Fibroblast of villous mesenchyme (primary cell): ENCODE measurements at places on chromosomes 13 and 19. TPM values are rescaled to one million over a fixed set of nuclear protein-coding genes. Genes with fewer than 3 reads are reported as not detected.

- DNase-seq: no peak
These were observed 11.1 kb downstream of the UQCRFS1 start for GRCh38 chr19:29201855-29202254.

GRCh38 chr13:29591310-29591709 lies 4.2 kb downstream of the SLC7A1 start:
- peak; percentile 28 for DNase-seq

DNA sequence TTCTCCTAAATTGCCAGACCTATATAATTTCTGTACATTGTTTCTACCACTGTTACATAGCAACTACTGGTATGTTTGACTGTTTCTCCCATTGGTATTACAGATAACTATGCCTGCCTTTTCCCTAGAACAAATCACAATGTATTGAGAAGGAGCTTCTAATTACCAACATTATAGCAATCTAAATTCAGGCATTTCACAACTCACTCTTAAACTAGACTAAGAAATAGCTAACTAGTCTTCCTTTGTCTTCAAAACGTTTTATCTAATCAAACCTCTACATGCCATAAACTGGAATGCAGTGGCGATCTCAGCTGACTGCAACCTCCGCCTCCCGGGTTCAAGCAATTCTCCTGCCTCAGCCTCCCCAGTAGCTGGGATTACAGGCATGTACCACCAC lies 18.2 kb downstream of the RBM26 start:
- DNase-seq: no peak

DNA sequence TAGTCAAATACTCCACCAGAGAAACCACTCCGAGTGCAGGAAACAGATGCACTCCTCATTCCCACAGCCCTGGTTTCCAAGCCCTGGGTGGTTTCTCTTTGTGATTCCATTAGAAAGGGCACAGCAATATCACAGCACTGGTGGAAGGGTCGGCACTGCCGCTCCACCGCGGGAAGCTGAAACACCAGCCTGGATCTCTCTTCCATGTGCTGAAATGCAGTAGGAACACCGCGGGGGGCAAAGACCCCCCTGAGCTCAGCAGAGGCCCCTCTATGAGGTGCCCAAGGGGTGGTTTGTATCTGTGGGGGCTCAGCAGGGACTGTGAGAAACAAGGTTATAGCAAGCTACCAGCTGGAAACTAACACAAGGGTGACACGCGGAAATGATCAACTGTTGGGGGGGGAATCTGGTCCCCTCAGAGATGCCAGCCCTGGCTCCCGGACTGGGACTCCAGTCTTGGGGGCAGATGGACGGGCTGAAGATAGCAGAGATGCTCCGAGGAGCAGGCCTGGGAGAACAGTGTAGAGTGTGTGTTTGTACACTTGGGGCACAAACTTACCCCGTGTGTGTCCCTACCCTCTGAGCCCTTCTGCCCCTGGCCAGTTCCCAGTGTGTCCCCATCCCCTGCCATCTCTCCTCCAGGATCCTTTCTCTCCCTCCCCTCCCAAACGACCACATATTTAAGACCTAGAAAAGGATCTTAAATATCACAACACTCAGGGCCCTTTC lies 1.8 kb downstream of the ZFR2 start:
- DNase-seq: no peak

DNA sequence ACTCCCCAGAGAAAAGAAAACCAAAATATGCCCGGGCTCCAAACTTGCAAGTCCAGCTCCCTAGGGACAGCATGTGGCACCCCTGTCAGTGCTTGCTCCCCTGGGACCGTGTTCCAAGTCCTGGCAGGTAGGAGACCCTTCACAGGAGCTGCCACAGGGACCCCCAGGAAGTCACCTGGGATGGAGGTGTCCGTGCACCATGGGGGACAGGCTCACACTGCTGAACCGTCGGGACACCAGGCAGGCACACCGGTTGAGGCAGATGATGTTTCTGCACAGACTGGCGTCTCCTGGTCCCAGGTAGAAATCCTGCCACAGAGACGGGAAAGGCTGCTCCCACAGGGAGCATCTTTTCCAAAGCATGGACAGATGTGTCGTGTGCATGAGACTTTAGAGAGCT lies 11.7 kb upstream of the PROZ start:
- no peak for DNase-seq

DNA sequence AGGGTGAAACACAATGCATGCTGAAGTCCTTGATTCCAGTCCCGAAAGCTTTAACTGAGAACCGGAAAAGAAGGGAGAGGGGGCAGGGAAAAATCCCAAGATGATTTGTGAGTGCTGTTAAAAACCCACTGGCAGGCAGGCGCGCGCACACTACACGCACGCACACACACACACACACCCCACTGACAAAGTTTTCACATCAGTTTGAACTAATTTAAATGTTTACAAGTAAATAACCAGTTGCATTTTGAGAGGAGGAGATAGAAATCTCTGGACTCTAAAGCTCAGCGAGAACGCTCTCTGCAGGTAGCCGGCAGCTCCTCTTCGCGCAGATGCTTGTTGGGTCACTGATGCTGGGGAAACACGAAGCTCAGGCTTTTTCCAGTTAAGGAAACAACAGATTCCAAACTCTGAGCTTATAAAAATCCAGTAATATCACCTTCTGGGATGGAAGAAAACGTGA lies 818 bp upstream of the SLITRK1 start:
- DNase-seq: no peak

Gene ZNF829
- 2.6 and 3.5 TPM in 2 replicates for total RNA-seq

Gene KASH5
- total RNA-seq: not detected in 2 replicates

GRCh38 chr19:54209811-54210494 lies 9.3 kb downstream of the RPS9 start:
- DNase-seq: peak; percentile 99

DNA sequence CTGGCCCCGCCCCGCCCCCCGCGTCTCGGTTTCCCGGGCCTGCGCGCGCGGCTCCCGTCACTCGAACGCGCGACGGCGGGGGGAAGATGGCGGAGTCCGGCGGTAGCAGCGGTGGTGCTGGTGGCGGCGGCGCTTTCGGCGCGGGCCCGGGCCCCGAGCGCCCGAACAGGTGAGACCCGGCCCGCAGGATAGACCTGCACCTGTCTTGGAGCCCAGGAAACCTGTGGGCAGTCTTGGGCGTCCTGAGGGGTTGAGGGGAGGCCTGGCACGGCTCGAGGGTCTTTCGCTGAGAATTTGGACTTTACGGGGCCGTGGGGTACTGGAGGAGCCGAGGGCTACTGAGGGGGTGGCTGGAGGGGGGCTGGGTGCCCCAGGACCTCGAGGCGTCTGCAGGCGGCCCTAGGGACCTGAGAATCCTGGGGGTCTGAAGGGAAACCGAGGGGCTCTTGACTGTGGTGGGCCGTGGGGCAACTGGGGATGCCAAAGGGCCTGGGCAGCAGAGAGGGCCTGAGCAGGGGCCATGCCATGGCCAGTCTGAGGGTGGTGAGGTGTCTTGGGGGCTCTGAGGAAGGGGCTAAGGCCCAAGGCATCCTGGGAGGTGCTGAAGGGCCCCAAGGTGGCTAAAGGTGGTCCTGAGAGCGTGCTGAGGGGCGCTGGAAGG lies at the start of gene KLHL26:
TSS of gene KLHL26 (plus strand) at position 60 of the 661 bp plus-strand sequence. CDS start at position 87, 27 bp downstream.
- no peak for DNase-seq

Gene POP4
- total RNA-seq: 81.6 and 84.4 TPM in 2 replicates

- DNase-seq: peak; percentile 31
These were observed 122.7 kb upstream of the FRY start for GRCh38 chr13:31908696-31909411.

DNA sequence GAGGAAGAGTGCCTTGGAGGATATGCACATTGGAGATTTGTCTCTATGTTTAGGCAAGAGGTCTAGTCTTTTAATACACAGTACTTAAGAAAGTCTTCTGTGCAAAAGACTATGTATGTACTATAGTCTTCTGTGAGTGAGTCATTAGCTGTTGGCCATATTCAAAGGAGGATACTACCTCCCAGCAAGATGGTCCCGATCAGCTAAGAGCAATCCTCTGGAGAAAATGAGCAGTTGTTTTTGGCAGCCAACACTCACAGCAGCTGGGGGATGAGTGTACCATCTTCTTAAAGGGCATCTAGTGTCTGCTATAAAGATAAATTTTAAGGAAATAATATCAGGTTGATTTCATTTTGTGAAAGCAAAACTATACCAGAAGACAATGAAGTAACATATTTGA lies 487.8 kb downstream of the KCTD12 start:
- no peak for DNase-seq

DNA sequence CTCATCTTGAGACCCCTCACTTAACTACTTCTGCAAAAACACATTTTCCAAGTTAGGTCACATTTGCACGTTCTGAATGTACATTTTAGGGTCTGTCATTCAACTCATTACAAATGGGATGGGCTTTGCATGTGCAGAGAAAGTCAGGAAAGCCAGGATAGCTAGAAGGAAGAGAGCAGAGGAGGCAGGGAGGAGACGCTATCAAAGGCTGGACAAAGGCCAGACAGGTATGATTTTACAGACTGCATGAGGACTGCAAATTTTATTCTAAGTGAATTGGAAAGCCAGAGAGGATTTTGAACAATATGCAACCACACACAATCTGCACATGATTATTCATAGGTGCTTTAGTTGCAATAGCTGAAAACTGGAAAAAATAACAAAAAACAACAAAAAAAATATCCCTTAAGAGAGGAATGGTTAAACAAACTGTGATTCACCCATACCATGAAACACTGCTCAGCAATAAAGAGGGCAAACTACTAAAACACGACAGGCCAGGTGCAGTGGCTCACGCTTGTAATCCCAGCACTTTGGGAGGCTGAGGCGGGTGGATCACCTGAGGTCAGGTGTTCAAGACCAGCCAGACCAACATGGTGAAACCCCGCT lies 21.1 kb downstream of the SYDE1 start:
- no peak for DNase-seq

Gene SUPT5H
- 71.8 and 80.7 TPM in 2 replicates for total RNA-seq

GRCh38 chr19:3509566-3509989 lies 3.5 kb downstream of the FZR1 start:
- peak; percentile 57 for DNase-seq

DNA sequence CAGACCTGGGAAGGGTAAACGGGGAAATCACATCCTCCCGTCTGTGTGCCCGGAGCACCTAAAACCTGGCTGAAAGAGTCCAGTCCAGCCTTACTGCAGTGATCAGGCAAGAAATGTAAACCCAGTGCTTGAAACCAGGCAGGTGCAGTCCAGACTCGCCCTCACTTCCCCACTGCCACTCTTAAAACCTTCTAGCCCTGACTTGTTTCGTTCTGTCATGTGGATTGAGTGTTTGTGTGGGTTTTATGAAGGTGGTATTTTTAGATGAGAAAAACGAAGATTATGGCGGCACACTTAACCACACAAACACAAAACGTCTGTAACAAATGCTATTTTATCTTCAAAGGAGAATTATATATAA lies 839 bp upstream of the CKAP2 start:
- peak; percentile 13 for DNase-seq

DNA sequence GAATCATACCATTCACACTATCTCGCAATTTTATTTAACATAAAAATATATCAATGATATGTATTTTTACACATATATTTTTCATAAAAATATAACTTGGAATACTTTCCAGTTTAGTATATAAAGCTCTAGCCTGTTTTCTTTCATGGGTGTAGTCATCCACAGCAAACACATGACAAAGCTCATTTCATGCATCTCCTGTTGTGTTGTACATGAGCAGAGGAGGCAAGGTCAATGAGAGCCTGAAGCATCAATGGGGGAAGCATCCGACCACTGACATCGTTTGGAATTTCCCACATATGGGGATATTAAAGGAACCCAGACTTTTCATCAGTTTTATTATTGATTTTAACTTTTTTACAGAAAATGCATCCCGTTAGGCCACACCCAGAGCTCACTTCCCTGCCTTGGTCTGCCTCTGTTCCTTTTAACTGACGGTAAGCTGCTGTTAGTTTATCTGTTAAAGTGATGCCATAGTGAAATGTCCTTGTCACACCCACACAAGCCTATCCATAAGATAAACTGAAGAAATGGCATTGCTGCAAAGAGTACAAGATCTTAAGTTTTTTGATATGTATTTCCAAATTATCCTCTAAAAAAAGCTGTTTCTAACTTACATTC lies 44.0 kb downstream of the MIPEP start:
- DNase-seq: no peak

DNA sequence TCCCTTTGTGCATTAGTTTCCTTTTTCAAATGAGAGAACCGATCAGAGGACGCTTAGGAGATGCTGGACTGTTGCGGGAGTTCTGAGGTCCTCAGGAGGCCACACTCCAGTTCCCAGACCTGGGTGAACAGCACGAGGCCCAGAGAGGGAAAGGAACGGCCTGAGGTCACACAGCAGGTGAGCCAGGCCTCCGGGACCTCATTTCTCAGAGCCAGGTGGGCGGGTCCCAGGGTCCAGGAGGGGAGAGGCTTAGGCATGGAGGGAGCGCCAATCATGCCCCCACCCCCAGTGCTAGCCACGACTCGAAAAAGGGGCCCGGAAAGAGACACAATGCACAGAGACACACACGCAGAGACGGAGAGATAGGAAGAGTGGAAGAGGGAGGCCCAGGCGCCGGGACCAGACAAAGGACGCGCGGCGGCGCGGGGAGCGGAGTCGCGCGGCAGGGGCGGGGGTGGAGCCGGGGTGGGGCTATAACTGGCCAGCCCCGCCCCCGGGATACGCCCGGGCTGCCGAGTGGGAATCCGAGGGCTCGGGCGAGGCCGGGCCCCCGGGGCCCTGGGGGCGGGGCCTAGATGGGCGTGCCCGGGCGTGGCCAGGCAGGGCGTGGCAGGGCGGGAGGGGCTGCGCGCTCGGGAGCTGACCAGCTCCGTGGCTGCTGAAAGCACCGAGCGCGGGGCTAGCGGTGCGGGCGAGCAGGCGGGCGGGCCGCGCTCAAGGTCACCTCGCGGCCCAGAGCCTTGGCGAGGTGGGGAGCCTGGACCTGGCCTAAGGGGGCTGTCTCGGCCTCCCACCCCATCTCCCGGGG lies 1.6 kb downstream of the ELAVL3 start:
- peak; percentile 16 for DNase-seq
